CD4-positive, alpha-beta T cell (primary cell): ENCODE measurements at places on chromosomes 6 and 20.
A peak's percentile ranks its signal among the peaks of the same experiment; 100 is the strongest.

GRCh38 chr6:105302617-105303128 is 100.2 kb downstream of the PREP start:
- no peak for DNase-seq

DNA sequence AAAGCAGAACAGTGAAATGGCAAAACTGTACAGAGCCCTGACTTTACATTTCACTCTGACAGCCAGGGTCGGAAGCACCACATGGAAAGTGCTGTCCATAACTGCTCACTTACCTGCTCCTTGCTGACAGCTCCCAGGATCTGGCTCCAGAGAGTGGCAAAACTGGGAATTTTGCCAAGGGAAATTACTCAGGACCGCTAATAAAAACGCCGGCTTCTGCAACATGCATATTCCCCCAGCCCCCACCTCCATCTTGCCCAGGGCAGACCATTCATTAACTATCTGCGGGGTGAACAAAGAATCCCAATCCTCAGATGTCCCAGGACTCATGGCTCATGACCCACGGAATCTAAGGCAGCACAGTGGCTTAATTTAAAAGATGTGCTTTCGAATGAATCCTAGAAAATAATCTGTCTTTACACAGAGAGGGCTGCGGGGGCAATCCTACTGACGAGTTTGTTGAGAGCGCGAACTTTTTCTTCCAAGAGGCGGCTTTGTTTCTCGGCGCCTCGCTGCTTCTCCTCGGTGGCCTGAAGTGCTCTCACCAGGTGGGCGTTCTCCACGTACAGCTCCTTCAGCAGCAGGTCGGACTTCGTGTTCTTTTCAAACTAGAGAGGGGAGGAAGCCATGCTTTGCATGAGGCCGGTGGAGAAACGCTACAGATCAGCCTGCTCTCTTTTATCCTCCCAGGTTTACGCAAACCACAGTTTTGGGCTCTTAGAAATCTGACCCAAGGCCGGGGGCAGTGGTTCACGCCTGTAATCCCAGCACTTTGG is 45.8 kb downstream of the GINS1 start:
- no peak for DNase-seq

- DNase-seq = no peak
Observed at GRCh38 chr6:83514866-83515466, 2.6 kb downstream of the PRSS35 start.

DNA sequence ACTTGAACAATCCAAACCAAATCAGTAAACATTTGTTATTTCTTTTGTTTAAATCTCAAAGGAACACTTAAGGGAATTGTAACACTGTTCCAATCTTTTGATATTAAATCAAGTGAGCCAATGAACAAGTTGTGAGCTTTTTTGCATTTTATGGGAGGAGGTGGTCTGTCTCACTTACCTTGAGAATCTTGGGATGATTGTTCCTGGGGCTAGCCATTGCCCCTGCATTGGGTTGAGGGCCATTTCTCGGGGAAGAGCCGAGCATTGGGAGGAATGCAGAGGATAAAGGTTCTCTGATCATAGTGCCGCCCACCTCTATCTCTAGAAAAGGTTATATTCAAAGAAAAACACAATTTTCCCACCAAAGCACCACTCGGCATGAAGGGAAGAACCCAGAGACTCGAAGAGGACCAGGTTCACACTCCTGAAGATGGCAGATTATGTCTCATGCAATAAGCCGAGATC is 13.8 kb upstream of the TFB1M start:
- DNase-seq = no peak

- no peak for DNase-seq
Observed at GRCh38 chr6:86934365-86934764, 3.0 kb upstream of the HTR1E start.

- no peak for DNase-seq
Observed at GRCh38 chr6:82989736-82990290, 75.8 kb downstream of the UBE3D start.

DNA sequence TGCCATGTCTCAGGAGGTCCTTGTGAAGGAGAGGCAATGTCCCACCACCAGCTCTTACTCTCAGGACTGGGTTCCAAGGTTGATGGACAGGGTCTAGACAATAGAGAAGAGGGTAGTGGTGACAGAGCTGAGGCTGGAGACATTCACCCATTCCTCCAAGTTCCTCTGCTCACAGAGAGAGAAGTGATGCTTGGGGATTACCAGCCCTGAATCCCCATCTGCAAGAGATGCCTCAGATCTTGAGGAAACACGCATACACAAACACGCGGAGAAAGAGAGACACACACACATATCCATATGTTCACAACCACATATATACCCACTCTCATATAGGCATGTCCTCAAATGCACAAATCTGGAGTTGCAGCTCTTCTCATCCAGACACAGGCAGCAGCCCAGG is 15.2 kb upstream of the CD83 start:
- DNase-seq = no peak

DNA sequence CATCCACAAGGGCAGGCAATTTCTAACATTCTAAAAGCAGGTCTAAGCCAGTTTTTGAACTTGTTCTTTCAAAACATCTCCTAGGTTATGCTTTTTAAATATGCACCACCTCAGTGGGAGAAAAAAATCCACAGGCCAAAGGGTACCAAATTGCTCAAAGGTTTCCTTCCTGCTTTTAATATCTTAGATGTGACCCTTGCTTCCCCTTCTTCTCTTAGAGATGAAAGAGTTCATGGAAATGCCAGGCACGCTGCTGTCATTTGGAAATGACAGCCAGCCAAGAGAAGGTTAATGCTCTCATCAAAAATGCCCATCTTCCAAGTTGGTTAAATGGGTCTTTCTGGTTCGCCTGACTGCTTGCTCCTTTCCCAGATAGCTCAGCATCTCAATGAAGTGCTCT is 497.1 kb downstream of the CD83 start:
- DNase-seq = no peak

DNA sequence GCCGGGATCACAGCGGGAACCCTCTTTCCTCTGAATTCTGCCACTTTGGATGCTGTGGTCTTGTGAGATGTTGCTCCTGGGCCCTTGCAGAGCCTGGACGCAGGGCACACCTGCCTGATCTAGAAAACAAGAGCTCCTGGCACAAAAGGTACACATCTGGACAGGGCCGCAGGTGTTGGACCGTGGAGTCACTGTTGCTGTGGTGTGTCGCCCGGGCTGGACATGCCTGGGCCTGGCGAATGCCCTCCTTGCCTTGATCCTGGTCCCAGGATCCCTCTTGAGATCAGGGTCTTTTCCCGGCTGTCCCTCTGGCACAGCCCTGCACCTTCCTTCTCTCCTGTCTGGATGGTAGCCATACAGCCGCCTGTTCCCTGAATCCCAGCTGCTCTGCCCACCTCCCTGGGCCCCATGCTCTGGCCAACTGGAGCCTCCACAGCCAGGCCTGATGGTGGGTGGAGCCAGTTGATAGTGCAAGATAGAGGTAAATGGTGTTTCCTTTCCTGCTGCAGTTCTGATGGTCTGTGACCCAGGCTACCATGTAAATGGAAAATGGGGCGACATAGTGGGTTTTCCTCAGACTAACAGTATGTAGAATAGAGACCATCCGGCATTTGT is 5.0 kb downstream of the FOXP4 start:
- DNase-seq = no peak

DNA sequence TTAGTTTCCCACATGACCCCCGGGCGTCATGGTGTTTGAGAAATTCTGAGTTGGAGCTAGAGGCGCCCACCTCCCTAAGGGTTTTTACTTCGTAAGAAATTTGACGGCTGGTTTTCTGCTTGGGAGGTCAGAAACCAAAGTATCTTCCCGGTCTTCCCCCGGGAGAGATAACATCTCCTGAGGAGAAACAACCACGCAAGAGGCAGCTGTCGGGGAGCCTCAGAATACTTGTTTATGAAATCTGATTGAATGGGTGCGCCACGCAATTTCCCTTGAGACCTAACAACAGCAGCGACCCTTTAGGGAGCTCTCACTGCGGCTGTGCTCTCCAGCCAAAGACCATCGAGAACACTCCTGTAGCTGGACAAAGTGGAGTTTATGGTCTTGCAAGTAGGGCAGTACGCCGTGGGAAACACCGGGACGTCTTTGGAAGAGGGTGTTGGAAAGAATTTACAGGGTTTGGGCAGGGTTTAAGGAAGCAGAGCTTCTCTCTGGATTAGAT is 608 bp upstream of the EIF2S2 start:
- no peak for DNase-seq

GRCh38 chr6:34460796-34461507 is 4.9 kb upstream of the PACSIN1 start:
- no peak for DNase-seq

- DNase-seq = no peak
Observed at GRCh38 chr6:135145063-135145800, 35.9 kb upstream of the MYB start.

GRCh38 chr6:35629876-35630378 is 58.8 kb downstream of the FKBP5 start:
- no peak for DNase-seq

DNA sequence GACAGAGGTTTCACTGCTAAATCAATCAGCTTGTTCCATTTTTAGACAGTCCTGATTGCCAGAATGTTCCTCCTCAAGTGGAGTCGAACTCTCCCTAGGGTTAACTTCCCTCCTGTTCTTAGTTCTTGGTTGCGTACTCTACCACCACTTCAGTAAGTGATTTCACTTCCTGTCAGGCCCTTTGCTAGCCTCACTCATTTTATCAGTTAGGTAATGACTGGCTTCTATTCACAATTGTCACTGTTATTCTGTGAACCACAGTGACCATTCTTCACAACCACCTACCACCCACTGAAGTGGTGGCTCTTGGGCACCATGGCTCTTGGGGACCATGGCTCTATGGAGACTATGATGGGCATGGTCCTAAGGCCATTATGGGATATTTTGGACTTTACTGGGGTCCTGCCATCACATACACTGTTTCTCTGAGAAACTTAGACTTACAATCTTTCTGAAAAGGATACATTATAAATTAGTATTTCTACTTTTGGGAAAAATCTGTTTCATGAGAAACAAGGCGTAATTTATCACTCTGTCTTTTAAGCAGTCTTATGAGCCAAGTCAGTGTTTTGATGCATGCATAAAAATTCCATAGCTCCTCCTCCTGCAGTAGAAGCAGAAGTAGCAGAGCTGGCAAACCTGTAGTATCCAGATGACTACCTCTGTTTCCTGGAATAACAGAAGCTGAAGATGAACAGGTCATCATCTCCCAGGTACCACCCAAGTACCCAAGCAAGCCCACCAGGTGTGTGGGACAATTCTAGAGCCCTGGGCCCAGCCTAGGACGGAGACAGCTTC is 66.3 kb downstream of the ATXN1 start:
- no peak for DNase-seq

DNA sequence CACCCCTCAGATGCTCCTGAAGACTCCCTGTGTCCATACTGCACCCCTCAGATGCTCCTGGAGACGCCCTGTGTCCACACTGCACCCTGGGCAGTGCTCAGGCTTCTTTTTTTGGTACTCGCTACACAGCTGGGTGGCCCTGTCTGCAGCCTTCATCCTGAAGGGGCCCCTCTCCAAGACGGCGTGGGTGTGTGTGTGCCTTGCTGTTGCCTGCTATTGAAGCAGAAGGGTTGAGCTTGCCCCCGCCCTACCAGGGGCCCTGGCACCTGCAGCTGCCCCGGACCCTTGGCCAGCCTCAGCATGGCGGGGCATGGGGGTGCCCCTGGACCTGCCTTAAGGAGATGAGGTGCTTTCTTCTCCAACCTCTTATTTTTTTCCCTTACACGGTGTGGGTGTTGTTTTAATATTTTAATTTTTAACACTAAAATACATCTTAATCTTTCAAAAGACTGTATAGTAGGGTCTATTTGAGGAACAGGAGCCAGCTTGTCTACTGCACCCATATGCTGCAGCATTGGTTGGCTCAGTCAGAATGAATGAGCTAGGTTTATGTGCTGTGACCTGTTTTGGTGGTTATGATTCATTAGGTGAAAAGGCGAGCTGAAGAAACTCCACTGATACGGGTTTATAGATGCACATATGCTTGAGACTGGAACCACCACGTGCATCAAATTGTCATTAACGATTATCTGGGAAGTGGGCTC is 135.9 kb downstream of the AGPAT4 start:
- DNase-seq = no peak

DNA sequence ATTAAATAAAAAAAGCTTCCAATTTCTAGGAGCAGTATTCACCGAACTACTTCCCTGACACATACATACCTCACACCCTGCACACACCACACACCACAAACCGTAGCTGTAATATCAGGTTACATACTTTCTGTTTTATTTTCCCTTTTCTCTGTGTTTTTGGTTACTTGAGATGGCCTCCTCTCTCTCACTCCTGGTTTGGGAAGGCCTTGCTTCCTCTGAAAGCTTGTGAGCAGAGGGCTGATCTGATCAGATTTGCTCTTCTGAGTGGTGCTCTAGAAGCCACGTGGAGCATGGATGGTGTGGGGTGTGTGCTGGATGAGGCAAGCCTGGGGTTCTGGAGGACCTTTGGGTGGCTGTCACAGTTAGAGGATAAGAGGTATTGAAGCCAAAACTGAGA is 20.9 kb downstream of the UTRN start:
- DNase-seq = no peak

- peak; percentile 49 for DNase-seq
Observed at GRCh38 chr20:62918147-62918546, 8.2 kb downstream of the DIDO1 start.

- no peak for DNase-seq
Observed at GRCh38 chr6:39080246-39080875, 31.8 kb downstream of the GLP1R start.

DNA sequence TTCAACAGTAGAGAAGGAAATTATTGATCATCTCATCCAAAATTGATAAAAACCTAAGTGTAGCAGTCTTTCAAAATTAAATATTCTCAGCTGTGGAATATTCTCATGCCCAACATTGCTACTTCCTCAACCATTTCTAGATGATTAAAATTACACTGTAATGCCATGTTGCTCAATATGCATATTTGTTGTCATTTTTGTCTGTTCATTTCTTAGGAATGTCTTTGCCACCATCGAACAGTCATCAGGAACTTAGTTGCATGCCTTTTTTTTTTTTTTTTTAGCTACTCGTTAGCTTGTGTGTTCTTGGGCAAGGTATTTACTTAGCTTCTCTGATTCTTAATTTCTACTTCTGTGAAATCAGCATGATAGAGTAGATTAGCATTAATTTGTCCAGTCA is 188.6 kb downstream of the DTNBP1 start:
- no peak for DNase-seq

- no peak for DNase-seq
Observed at GRCh38 chr20:7689151-7689550, 251.1 kb downstream of the HAO1 start.

- no peak for DNase-seq
Observed at GRCh38 chr6:118468682-118469465, 79.2 kb upstream of the PLN start.

DNA sequence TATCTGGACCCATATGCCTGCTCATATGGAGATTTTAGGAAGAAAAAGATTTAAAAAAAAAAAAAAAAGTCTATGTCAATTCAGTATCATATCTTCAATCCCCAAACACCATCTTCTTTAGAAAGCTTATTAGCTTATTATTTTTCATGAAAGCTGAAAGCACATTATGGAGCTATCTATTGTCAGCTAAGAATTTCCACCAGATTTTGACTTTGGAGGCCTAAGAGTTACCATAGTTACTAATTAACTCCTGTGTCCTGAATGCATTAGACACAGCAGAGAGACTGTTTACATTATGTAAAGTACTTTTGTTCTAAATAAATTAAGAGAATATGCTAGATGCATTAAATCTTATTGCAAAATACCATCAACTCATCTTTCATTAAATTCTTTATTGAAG is 255.5 kb upstream of the NRSN1 start:
- DNase-seq = no peak
